ENCODE measurements at places on chromosomes 2 and 18.

DNA sequence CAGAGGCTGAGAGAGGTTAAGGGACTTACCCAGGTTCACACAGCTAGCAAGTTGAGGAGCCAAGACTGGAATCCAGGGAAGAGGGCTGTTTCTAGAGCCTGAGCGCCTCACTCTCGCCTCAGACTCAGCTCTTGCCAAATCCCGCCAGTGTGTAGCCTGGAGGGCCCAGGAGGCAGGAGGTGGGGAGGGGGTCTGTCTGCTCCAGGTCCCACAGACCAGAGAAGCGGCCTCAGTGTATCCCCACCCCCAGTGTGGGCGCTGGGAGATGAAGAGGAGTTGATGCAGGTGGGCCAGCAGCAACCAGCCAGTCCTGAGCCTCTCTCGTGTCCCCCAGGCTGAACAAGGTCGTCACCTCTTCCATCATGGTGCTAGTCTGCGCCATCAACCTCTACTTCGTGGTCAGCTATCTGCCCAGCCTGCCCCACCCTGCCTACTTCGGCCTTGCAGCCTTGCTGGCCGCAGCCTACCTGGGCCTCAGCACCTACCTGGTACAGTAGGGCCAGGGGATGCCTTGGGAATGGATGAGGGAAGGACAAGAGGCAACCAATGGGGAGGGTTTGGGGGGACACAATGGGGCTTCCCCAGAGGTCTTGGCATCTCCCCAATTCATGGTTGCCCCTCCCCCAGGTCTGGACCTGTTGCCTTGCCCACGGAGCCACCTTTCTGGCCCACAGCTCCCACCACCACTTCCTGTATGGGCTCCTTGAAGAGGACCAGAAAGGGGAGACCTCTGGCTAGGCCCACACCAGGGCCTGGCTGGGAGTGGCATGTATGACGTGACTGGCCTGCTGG lies 5.2 kb upstream of the CTDSP1 start:
- no peak for DNase-seq

DNA sequence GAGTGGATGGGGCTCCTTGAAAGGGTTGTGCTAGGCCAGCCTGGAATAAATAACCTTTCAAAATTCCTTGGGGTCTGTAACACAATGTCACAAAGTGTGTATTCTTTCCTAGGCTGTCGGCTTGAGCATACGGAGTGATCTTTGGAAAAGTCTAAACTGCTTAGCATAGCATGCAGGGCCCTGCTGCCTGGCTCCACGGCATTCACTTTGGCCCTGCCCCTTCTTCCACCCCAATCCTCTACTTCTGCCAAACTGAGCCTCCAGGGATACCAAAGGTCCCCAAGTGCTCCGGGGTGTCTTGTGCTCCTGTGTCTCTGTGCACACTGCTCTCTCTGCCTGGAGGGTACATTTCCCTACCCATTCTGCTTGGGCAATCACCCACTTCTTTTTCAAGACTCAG lies 196.1 kb downstream of the LTBP1 start:
- DNase-seq: no peak

GRCh38 chr2:62801814-62802523 lies 96.5 kb downstream of the EHBP1 start:
- no peak for DNase-seq

GRCh38 chr18:79736846-79737245 lies 57.2 kb downstream of the CTDP1 start:
- no peak for DNase-seq

GRCh38 chr18:23207191-23207955 lies 72.1 kb downstream of the CABLES1 start:
- DNase-seq: no peak

DNA sequence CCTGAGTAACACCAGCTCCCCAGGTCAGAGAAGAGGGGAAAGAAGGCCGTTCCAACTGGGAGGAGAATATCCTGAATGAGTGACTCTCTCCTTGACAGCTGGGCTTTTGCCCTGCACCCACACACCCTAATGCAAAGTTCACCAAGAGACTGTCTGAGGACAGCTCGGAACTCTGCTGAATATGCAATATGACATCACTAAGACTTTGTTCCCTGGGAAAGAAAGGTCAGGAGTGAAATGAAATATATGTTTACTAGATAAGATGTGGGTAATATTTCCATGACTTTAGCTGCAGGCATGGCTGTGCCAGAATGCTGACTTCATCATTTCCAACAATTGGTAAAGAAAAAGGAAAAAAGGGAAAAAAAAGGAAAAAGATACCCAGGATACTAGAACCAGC lies 488.2 kb upstream of the RAB6C start:
- no peak for DNase-seq

GRCh38 chr2:119736021-119736420 lies 23.7 kb upstream of the PTPN4 start:
- no peak for DNase-seq

- no peak for DNase-seq
These were observed 524 bp upstream of the KLHL14 start for GRCh38 chr18:32773382-32773712.

- DNase-seq: no peak
These were observed 78.1 kb upstream of the PROKR1 start for GRCh38 chr2:68565273-68565672.

DNA sequence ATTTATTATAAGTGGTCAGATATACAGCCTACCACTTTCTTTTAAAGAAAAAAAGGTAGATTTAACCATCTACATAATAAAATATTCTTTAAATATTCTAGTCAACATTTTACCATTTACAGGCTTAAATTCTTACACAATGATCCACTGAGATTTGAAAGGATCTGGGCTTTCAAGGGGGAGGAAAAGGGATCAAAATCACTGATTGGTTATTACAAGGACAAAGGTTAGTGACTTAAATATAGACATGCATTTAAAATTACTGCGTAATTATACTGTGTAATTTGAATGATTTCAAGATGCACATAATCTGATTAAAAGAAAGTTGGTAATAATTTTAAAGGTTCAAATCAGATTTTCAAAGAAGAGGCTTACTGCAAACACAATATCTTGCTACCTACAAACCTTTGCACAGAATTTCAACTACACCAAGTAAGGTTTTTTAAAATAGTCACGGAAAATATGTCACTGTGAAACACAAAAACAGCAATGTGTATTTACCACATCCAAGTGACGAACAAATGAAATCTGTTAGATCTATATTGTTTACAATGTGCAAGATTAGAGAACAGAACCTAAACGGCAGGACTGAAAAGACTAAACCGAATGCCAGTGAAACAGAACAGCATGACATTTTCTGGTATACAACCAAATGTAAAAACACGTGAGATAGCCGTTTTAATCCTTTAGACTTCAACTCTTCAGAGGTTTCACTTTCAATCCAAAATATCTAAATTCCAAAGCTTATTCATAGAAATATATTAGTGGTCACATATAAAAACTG lies 40.8 kb downstream of the RTN4 start:
- no peak for DNase-seq

DNA sequence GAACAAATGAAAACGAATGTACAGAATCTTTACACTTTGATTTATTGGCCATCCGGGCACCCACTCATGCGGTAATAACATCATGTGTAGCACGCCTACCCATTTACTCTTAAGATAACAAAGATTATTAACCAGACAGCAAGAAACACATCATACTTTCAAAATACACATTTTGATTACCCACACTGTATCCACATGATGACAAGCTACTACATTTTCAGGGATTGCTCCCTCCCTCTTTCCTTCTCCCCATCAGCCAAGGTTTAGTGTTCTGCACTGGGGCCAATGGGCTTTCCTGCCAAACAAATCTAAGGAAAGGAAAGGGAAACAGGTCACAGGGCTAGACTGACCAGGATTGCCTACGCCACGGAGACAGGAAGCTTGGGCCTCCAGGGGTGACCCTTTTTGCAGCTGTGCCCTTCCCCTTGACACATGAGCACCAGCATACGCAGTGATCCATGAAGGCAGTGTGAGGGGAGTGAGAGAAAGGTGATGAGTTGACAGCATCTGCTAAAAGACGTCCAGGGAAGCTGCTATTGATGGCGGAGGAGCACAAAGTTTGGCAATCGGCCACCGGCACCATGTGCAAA lies 76.5 kb downstream of the ZNF521 start:
- DNase-seq: no peak

GRCh38 chr2:55948176-55948923 lies 24.8 kb upstream of the EFEMP1 start:
- DNase-seq: no peak

DNA sequence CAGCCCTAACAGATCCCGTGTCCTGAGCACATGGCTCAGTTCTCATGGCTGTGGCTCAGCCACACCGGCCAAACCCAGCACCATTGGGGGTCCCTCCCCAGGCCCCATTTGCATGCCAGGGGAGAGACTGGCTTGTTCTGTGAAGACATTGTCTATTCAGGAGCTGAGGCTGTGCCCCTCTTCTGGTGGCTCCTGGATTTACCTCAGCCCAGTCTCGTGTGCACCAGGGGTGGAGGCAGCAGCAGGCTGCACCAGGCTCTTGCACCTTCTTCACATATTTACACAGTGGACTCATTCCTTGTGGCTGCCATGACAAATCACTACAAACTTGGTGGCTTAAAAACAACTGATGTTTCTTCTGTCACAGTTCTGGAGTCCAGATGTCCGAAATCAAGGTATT lies 92.4 kb upstream of the ITGA6 start:
- DNase-seq: no peak
